ENCODE measurements at places on chromosomes 3 and 15.

DNA sequence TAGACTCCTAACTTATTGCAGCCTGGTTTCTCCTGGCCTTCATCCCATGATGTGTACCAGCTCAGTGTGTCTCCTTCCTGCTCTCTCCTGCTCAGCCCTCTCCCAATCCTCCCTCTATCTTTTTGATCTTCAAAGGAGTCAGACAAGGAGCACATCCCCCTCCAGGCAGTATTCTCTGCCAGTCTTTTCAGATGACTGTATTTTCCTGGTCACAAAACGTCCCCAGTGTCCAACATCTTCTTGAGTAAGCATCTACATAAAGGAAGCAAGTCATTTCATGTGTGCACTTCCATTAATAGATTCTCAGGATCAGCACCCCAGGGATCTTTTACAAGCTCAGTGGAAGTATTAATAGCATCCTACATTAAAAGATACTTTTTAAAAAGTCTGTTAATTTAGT, 148.9 kb upstream of the THBS1 start:
- no peak for DNase-seq

DNA sequence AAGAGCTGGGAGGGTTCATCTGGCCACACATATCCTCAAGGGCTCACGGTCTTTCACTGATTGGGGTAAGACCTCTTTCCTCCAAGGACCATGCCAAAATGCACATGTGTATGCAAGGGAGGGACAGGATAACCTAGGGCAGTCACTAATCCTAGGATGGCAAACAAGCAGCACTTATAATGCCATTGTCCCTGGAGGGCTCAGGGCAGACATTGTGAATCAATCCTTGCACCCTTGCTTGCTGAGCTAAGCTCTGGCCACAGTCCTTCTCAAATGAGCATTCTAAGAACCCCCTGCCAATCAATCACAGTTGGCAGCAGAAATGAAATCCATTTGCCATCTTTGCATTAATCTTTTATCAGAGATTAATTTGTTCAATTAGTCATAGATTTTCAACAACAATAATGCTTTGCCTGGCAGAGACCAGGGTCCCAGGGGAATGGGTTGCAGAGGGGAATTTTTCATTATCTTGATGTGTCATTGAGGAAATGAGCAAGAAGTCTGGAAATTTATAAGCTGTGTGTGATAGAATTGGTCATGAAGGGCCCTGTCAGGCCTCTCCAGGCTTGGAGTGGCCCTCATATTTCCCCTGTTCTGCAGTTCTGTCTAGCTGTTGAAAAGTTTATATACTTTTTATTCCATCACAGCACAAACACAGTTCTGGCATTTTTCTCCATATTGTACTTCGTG, 57.2 kb upstream of the KY start:
- DNase-seq: no peak

DNA sequence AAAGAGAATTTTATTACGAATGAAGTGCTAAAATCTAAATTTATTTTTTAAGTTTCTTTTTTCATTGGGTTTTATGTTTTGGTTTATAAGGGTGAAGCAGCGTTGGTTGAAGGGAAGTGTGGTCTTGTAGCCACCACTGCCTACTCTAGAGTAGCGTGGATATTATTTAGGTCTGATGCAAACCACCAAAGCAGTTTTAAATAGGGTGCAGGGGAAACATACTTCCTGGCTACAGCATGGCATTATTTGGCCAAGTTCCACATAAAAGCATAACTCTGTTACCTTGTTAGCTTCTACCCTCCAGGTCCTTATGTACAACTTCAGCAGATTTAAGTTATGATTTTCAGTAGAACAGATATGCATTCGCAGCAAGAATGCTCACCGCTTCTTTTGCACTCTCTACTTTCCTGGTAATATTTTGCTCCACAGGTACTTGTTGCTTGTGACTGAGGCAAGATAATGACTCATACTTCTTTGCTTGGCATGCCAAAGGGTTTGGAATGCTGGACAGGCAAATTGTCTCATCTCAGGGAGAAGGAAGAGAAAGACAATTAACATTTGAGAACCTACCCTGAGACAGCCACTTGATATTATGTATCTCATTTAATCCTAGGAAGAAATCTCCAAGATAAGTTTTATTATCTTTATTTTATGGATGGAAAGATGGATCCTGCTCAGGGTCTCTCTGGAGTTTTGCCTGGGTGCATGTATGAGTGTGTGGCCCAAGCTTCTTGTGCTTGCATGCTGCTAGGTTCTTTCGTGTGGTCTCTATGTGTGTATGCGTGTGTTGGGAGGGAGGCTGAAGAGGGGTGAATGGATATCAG, 5.4 kb downstream of the TGFBR2 start:
- DNase-seq: no peak

GRCh38 chr15:85331655-85332285, 48.6 kb upstream of the AKAP13 start:
- DNase-seq: no peak

DNA sequence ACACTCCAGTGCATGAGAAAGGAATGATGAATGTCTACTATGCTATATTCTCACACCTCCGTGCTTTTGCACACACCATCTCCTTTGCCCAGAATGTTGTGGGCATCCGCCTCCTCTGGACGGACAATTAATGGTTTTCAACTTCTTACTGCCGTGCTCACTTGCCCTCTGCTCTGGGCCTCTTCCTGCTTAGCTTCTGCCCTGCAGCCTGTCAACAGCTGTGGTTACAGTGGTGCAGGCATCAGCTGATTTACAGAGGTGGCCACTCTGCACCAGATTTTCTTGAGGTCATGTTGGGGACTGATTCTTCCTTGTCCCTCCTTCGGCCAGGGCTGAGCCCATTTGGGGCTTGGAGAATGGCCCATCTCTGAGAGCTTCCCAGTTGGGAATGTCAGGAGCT, 56.5 kb upstream of the TMEM115 start:
- DNase-seq: no peak

- no peak for DNase-seq
These were observed 33.6 kb upstream of the PLSCR2 start for GRCh38 chr3:146502887-146503460.

GRCh38 chr3:5057272-5057671, 64.8 kb upstream of the ARL8B start:
- no peak for DNase-seq

DNA sequence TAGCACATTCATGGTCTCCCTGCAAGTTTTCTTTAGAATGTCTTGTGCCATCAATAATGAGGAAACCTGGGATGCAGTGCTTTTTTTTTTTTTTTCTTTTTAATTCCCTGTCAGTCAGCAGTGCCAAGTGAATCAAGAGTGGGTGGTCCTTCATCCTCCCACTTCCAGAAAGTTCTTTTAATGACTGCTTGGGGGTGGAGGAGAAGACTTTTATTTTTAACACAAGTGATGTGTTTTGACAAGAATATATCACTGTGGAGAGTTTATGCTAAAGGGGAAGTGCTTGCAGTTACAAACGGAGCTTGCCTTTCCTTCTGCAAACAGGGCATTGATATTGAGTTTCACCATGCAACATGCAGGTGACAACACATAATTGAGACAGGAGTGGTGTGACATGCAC, 69.7 kb downstream of the CACNA2D3 start:
- no peak for DNase-seq

DNA sequence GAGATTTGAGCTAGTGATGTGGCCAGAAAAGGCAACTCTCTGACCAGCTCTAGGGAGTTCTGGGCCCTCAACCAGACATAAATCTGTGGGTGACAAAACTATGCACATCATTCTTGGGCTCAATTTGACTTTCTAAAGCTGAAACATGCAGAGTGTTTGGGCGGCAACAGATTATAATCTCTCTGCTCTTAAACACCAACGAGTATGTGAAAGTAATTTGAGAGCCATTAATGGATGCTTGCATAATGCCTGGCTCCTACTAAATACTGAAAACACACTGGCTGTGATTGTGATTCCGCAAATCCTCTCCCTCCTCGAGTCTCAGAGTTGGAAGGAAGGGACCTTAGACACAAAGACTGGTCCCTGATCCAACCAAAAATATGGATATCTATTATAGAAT, 186.7 kb downstream of the UACA start:
- DNase-seq: no peak

DNA sequence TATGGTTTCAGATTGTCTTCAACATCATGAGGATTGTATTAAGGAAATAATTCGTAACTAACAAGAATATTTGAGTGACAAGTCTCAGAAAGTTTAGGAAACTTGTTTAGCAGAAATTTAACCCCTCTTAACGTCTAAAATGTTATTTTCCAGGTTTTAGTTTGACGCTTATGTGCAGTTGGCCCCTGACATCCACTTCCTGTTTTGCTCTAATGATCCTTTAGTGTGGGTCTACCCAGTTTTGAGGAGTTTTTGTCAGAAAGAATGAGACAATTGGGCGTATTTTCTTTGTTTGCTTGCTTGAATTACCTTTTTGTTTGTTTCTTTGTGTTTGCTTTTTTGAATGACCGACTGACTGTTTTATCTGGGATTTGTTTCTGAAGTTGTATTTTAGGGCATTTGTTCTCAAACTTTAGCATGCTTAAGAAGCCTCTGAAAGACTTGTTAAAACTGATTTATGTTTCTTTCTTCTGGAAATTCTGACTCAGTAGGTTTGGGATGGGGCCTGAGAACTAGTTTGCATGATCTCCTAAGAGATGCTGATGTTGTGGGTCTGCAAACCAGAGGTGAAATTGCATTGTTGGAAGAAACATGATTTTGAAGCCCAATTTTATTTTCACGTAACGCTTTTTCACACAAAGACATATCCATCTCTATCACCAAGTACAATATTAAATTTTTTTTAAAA, 20.6 kb downstream of the RBMS3 start:
- no peak for DNase-seq

- DNase-seq: no peak
These were observed 110.9 kb downstream of the ASB7 start for GRCh38 chr15:100713163-100713867.

GRCh38 chr3:187015903-187016638, 85.7 kb downstream of the ST6GAL1 start:
- no peak for DNase-seq

DNA sequence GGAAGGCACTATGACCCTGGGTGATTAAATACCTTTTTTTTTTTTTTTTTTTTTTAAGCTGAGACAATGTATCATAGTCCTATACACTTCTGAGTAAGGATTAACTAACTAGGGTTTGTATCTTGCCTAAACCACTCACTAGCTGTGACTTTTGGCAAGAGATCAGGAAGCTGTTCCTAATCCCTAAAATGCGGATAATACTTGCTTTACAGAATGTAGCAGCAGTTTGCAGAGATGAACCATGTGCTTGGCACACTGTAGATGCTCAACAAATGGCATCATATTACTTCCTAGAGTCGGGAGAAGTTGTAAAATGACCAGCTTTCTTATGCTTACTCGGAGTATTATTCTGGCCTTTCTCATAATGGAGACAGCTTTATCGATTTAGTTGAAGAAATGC, 25.6 kb upstream of the PYGO1 start:
- no peak for DNase-seq

- DNase-seq: no peak
These were observed 82.4 kb downstream of the OXSM start for GRCh38 chr3:25872200-25872877.

DNA sequence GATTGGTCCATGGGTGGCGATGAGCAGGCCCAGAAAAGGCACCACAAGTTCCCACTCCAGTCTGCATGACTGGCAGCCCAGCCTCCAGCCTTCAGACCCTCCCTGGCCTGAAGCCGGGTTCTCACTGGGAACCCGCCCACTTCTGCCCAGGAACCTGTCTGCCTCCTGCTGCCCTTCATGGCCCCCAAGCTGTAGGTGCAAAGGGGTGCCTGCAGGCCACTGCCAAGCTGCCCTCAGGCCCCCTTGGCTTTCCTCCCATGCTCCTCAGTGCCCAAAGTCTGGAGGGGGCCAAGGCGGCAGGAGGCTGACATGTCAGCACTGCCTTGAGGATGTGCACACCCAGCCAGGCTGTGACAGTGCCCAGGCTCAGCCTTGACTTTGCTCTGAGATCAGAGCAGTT, 488.5 kb upstream of the THBS1 start:
- no peak for DNase-seq

DNA sequence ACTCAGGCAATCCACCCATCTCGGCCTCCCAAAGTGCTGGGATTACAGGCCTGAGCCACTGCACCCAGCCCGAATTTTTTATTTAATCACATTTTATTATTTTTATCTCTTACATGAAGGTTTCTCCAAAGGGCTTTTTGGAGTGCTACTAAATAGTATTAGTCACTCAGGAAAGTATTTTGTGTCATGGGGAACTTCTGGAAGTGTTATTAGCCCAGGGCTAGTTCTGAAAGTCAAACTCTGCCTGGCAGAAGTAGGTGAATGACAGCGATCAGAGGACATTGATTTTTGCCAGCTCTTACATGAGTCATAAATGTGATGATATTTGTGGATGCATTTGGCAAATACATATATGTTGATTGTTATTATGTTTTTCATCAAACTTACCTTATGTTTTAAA, 48.7 kb downstream of the ZPLD1 start:
- DNase-seq: no peak

DNA sequence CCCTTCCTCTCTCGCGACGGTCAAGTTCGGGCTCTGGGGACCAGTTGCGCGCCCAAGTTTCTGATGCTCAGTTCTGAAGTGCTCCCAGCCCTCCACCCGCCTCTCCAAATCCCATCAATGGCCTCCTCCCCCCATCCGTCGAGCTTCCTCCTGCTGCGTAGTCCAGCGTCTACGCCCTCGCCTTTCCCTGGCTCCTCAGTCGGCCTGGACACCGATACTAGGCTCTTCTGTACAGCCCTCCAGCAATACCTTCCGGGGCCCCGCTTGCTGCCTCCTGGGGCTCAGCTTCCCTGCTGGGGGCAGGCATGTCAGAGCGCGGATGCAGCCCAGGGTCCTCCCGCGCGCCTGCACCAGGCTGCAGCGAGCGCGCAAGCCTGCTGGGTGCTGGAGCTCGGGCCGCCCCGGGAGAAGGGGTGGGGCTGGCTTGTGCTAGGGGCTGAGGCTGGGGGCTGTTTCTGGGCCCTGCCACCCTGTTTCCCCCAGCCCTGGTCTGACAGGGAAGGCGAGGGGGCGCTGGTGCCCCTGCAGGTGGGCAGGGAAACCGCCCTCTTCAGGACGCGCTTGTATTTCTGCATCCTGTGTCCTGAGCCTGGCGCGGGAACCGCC, 353.3 kb upstream of the SUCLG2 start:
- DNase-seq: peak; percentile 5

GRCh38 chr3:88059380-88060170, 520 bp downstream of the ZNF654 start:
- DNase-seq: no peak

All from stimulated activated CD4-positive, alpha-beta T cell treated with anti-CD3 and anti-CD28 coated beads, Interleukin-12 subunit alpha, Interleukin-12 subunit beta, amount 100 ng/mL, for 48 hours (primary cell).